Myocyte (in vitro differentiated cells): ENCODE measurements at places on chromosomes 3 and 15.

DNA sequence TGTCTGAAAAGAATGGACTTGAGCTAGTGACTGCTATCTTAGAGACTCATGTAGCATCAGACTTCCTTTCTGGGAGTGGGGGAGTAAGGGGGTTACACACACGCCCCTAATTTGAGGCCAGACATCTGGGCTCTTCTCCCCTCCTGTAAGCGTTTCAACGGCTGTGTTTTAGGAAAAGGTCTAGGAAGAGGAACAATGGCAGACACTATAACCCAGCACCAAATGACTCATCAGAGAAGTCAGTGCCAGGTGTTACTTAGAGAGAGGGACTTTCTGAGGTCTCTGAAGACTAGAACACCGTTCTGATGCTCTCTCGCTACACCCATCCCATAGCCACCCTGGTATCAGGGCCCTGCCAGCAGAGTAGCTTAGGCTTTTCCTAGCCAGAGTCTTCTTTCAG lies 65.5 kb downstream of the SSUH2 start:
- peak; percentile 44 for DNase-seq

DNA sequence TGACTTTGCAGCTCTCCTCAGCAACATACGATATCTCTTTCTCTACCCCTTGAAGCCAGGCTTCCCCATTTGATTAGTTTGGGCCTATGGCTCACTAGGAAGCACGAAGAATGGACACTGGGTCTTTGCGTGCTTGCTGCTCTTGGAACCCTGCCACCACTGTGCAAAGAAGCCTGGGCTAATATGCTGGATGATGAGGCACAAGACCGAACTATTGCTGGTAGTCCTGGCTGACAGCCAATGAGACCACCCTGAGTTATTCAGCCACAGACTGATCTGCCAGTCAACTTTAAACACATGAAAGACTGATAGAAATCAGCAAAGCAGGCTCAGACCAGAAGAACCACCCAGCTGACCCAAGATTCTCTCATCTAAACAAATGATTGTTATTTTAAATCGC lies 250.3 kb downstream of the CBLB start:
- DNase-seq: no peak

GRCh38 chr3:31255007-31255581 lies 277.6 kb upstream of the STT3B start:
- DNase-seq: no peak

DNA sequence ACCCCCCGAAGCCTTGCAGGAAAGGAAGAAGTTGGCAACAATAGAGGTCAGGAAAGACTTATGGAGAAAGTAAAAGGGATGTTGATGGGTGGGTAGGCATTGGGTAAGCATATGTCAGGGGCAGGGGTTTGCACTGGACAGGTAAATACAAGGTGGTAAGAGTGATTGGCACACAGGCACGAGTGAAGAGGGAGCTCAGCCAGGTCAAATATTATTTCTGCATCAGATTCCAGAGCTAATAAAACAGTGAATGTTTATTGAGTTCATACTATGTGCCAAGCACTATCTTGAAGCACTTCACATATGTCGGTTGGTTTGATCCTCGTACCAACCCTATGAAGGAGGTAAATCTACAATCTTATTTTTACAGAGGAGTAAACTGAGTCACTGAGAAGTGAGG lies 6.6 kb downstream of the CLSTN2 start:
- DNase-seq: no peak

- no peak for DNase-seq
Observed at GRCh38 chr15:94925680-94926079, 694.3 kb downstream of the MCTP2 start.

- DNase-seq: no peak
Observed at GRCh38 chr3:12159227-12159601, 502 bp upstream of the TIMP4 start.

GRCh38 chr3:132784502-132785025 lies 62.4 kb upstream of the NPHP3 start:
- peak; percentile 38 for DNase-seq

DNA sequence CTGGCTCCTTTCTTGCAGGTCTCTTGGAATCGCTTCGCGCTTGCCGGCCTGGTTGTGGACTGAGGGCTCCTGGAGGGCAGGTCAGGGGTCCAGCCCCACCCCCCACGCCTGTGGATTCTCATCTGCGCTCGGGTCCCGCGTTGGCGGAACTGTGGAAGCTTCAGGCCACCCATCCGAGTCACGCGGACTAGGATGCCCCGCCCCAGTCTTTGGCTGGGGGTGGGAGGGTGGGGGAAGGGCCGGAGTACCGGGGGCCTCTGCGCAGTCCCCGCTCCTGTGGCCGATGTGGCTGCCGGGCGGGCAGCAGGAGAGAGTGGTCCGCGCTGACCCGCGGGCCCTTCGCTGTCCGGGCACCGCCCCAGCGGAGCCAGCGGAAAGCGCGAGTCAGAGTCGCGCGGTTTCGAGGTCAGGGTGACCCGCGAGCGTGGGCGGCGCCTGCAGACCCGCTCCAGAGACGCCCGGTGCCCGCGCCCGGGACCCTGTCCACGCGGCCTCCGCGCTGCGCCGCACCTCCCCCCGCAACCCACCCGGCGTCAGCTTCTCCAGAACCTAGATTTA lies 114.2 kb downstream of the KLF13 start:
- no peak for DNase-seq

DNA sequence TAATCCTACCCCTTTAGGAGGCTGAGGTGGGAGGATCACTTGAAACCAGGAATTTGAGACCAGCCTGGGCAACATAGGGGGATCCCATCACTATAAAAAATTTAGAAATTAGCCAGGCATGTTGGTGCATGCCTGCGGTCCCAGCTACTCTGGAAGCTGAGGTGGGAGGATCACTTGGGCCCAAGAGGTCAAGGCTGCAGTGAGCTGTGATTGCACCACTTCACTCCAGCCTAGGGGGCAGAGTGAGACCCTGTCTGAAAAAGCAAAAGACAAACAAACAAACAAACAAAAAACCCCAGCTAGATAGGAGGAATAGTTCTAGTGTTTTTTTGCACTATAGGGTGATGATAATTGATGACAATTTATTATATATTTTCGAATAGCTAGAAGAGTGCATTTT lies 70.6 kb upstream of the CHRNB4 start:
- DNase-seq: no peak

DNA sequence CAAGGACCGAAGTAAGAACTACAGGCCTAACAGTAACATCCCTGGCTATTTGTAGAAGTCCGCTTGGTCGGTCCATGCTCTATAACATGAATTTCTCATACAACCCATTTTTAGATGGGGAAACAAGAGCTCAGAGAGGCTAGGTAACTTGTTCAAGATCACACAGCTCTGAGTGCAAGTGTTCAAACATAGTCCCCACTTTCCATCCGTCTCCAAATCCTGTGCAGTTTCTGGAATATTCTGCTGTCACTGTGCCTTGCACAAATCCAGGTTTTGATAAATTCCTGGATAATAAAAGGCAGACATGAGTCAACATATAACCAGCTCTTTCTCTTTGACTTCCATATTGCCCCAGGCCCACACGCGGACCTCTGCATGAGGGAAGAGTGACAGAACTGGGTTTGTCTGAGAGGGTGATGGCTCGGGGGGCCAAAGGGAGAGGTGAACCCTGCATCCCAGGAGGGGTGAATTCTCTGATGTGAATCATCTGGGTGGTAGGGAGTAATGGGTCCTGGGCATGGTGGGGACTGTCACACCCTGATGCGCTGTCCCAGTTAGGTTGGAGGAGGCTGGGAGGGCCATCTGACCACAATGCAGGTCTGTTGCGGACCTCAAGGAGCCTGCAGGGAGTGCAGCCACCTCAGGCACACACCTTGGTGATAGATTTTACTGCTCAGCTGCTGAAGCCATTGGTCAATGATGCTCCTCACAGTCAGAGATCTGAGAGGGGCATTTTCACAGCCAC lies 162.2 kb downstream of the SMAD6 start:
- DNase-seq: no peak

DNA sequence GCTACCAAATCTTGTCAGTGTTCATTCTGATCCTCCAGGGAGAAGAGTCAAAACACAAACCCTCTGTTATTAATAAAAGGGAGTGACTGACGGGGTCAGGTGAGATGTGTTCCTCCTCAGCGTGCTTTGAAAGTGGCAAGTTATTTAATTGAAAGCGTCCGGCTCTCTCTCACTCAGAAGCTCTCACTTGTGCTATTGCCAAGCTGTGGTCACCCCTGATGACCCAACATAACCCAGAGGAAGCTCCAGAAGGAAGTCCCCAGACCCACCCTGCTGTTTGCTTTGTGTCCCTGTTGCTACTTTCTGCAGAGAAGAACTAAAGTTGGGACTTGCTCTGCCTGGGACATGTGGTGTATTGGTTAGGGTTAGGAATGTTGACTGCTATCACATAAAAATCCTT lies 235.6 kb downstream of the EDEM1 start:
- DNase-seq: peak; percentile 9

- DNase-seq: no peak
Observed at GRCh38 chr3:189292667-189293484, 121.1 kb downstream of the TPRG1 start.

DNA sequence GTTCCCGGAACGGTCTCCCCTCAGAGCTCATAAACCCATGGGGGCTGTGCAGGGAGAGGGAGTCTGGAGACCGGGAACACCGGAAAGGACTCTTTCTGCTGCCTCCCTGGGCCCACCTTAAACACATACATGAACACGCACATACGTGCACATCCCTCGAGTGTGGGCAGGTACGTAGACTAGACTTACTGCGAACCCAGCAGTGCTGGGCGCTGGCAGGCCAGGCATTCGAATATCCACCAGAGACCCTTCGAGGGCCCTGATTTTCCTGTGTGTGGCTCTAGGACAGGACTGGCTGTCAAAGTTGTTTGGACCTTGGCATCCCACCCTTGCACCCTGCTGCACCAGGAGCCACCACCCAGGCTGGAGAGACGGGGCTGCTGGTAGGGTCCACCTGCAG lies 102.7 kb downstream of the PLXNA1 start:
- no peak for DNase-seq

GRCh38 chr15:71753346-71753745 lies 57.0 kb upstream of the NR2E3 start:
- peak; percentile 32 for DNase-seq

DNA sequence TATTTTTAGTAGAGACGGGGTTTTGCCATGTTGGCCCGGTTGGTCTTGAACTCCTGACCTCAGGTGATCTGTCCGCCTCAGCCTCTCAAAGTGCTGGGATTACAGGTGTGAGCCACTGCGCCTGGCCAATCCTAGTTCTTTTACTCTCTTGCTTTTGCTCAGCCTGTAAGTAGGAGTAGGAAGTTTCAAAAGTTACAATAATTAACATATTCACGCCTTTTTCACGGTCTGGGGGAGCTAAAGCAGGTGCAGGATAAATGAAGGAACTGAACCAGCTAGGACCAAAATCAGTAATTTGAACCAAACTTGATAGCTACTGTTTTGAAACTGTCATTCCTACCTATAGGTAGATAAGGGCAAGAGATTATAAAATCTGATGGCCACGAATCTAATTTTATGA lies 98.5 kb downstream of the CACNA1D start:
- DNase-seq: no peak

GRCh38 chr15:77581896-77582569 lies 50.7 kb downstream of the LINGO1 start:
- no peak for DNase-seq

DNA sequence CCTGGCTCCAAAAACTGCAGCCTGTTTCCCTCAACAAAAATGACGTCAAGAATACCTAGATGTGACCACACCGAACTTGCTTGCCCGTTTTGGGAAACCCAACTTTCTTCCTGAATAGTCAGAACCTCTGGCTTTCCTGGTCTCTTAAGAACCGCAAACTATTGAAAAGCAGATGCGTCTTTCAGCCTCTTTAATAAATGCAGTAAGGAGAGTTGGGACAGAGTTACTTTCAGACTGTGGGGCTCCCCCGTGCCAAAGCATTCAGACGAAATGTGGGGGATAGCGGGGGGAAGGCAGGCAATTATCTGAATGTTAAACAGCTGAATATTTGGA lies 1.2 kb upstream of the PROK2 start:
- no peak for DNase-seq

- no peak for DNase-seq
Observed at GRCh38 chr3:111787556-111788463, 71.3 kb upstream of the PHLDB2 start.

- no peak for DNase-seq
Observed at GRCh38 chr3:43865351-43865750, 174.6 kb downstream of the ABHD5 start.

DNA sequence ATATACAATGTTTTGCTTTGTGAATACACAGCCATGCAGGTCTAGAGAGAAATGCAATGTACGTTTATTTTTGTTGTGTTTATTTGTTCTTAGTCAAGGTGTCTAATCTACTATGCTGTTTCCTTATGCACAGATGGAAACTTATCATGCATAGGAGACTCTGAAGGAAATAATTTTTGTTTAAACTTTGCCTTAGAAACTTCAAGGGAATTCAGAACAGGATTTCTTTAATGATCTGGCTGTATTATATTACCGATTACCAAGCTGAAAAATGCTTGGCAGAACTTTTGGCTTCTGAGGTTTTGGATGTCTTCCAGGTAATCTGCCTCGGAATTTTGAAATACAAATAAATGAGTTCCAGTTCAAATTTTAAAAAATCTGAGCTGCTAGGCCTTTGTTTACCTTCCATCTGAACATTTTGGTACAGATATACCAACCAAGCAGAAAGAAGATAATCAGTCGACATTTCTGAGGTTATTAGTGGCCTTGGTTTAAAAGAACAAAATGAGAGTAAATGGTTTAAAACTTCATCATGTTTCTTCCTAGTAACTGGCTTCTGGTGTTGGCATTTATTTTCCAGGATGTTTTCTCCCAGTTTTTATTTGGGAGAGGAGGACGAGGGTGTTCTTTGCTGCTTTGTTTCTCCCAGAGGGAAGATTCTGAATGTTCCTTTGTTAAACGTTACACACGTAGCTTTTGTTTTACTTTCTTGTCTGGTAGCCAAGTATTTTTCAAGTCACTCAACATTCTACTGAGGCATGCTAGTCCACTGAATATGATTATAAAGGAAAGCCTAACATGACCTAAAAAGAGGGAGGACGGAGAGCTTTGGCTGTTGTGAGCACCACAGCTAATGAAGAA lies 421.8 kb upstream of the TBL1XR1 start:
- DNase-seq: peak; percentile 68

- DNase-seq: peak; percentile 12
Observed at GRCh38 chr15:81418891-81419290, 44.9 kb upstream of the TMC3 start.

- peak; percentile 81 for DNase-seq
Observed at GRCh38 chr15:68187559-68187958, 17.6 kb downstream of the CALML4 start.

GRCh38 chr15:89379818-89380217 lies 45.2 kb upstream of the POLG start:
- no peak for DNase-seq

- DNase-seq: peak; percentile 39
Observed at GRCh38 chr15:82093774-82094211, 48.0 kb upstream of the MEX3B start.
